A673 (cell line): ENCODE measurements at places on chromosomes 16 and 17.
A peak's percentile ranks its signal among the peaks of the same experiment; 100 is the strongest.

- DNase-seq: peak; percentile 65
Measured at GRCh38 chr17:41666708-41667279, 21.9 kb upstream of the EIF1 start.

- peak; percentile 26 for DNase-seq
Measured at GRCh38 chr16:78437352-78437968, 338.0 kb downstream of the WWOX start.

DNA sequence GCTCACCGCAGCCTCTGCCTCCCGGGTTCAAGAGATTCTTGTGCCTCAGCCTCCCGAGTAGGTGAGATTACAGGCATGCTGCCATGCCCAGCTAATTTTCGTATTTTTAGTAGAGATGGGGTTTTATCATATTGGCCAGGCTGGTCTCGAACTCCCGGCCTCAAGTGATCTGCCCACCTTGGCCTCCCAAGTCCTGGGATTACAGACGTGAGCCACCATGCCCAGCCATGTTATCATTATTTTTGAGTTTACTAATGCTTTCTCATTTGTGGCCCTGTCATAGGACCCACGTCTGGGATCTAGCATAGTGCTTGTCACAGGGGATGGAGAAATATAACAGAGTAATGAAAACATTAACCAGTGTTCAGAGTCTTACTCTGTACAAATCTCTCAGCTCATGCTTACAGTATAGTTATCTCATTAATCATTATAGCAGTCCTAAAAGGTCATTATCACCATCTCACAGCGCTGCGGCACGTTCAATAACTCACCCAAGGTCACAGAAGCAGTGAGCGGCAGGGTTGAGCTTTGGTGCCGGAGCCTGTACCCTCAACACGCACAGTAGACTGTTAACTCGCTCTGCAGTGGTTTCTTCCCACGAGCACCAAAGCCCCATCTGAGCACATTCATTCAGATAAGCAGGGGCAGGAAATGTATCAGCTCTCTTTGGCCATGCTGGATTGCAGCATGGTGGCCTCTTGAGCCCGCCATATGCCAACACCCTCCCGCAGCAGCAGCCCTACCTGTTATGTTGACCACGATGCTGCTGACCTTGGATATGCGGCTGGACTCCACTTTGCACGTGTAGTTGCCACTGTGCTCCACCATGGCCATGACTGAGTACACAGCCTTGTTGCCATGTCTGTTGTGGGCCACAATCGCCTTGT is 21.4 kb downstream of the PECAM1 start:
- no peak for DNase-seq

DNA sequence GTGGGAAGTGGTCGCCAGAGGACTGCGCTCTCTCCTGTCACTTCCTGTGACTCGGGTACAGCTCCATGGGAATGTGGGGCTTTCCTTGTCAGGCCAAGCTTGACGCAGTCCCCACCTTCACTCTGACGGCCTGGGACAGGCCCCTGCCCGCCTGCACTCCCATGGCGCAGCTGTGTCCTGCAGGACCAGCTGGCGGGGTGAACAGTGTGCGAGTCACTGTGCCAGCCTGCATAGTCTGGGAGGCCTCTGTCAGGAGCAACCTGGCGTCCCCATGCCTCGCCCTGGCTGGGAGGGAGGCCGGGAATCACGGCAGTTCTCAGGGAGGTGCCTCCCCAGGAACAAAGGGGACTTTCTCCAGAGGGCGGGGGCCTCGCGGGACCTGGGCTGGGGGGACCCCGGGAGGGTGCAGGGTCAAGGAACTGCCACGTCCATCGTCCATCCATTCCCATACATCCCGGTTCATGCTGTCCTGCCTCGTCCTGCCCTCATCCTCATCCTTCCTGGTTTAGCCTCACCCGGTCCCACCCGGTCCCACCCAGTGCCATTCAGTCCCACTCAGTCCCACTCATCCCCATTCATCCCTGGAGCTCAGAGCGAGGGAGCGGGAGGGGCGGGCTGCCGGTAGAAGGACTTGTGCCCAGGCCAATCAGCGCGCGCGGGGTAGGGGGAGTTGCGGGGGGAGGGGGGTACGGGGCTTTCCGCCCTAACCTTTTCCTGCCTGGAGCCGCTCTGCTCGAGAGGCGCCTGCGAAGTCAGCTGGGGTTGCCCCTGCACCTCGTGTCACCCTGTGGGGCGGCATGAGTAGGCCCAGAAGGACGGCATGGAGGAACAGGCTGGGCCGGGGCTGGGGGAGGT is 13.4 kb downstream of the FLYWCH1 start:
- DNase-seq: no peak

DNA sequence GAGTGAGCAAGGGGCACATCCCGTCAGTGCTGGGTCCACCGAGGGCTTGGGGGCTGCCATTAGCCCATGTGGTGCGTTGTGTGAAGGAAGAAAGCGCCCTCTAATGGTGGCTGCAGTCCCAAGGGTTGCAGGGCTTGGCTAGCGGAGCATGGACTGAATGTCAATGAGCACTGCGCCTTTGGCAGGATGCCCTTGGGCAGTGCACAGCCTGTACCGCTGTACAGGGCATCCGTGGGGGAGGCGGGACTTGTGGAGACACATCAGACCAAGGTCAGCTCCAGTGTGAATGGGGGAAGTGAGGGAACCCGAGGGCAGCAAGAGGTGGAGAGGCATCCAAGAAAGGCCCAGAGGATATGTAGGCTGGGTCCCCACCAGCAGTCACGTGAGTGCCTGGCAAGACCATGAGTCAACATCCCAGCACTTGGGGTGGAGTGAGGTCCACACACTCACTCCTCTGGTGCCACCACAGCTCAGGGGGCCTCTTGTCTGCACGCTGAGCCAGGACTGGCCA is 75.5 kb upstream of the MED9 start:
- peak; percentile 30 for DNase-seq

GRCh38 chr17:16379654-16380053 is 1.2 kb upstream of the UBB start:
- no peak for DNase-seq

DNA sequence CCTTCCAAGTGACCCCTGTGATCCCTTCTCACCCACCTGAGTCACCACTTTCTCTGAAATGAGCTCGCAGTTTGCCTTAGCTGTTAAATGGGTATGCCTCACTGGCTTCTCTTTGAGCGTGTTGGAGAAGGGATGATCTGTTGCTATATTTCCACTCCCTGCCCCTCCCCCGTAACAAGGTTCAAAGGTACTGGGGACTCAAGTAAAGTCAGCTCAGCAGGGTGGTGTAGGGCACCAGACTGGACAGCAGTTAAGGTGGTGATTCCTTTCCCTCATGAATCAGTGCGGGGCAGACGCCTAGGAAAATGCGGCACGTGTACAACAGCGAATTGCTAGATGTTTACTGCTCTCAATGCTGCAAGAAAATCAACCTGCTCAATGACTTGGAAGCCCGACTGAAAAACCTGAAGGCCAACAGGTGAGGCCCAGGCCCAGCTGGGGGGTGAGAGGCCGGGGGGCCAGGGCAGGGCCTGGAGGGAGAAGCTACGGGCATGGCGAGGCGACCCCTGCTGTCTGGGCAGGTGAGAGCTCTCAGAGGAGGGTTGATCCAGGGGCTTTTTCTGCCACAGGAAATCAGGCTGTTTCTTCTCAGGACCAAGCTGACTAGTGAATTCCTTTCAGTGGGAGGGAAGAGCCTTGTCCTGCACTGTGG is 130.3 kb downstream of the RAB11FIP4 start:
- DNase-seq: no peak

DNA sequence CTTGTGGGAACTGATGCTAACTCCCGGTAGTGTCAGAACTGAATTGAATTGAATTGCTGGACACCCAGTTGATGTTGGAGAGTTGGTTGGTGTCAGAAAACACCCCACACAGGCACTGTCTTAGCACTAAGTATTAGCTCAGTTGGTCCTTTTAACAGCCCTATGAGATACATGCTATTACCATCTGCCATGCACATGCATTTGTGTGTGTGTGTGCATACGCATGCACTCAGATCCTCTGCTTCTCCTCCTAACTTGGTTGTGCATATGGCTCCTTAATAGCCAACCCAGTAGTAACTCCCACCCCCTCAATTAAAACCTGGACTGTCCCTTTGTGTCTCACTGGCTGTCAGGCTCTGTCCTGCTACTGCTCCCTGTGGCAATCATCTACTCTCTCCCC is 32.3 kb upstream of the DYNLL2 start:
- DNase-seq: no peak

DNA sequence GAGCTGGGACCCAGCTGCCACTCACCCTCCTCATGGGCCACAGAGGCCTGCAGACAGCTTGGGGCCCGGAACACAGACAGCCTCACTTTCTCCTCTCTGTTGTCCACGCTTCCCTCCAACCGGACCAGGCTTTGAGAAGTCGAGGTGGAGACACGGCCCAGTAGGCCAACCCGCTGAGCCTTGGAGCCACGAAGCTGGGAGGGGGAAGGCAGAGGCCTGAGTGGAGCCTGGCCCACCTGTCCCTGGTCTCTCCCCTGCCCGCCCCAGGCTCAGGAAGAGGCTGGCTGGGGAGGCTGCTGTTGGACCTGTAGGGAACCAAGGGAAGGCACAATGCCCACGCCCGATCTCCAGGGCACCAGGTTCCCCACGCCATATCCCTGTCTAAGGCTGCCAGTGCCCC is 48.1 kb downstream of the RMI2 start:
- no peak for DNase-seq

- peak; percentile 57 for DNase-seq
Measured at GRCh38 chr17:16491703-16492612, at the start of gene LRRC75A. Gene LRRC75A, minus strand, starts transcription at chr17:16492193. Its CDS starts 203 bp downstream, at chr17:16491990.

- DNase-seq: no peak
Measured at GRCh38 chr16:48533931-48534330, 76.0 kb downstream of the N4BP1 start.

DNA sequence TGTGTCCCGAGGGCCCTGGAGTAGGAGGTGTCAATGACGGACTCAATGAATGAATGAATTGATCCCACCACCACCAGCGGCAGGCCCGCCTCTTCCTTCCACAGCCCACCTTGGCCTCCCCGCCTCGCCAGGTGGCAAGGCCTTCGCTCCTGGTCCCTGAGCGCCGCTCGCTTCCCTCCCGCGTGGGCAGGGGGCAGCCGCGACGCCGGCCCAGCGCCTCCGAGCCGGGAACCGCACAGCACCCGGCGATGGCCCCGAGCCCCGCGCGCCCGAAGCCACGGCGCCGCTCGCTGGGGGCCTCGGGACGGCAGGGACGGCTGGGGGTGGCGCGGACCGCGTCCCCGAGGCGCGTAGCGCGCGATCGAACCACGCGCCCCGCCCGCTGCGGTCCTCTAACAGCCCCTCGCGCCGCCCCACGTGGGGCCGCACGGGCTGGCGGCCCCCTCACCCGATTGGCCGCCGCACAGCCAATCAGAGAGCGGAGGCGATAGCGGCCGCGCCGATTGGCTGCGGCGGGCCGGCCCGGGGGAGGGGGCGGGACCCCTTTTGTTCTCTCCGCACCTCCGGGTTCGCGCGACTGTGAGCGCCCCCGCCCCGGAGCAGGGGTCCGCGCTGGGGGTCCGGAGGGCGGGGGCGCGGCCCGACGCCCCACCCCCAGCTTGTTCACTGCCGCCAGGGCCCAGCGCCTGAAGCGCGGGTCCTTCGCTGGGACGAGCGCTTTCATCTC is 31.4 kb downstream of the ACTG1 start:
- peak; percentile 94 for DNase-seq

DNA sequence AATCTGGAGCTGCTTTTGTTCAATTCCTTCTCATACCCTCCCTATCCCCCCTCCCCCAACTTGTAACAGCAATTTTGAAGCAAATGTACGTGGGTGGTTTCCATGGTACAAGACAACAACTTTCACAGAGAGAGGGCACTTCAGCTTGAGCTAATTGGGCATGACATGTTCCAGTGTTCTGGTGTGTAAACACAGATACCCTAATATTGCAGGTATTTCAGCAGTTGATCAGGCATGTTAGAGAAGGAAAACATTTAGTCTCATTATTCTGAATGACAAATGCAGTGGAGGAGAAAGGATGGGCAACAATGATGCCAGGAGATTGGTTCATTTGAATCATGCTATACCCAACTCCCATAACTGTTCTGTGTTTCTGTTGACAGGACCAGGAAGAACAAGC is 137.5 kb downstream of the TRIM37 start:
- DNase-seq: peak; percentile 12

DNA sequence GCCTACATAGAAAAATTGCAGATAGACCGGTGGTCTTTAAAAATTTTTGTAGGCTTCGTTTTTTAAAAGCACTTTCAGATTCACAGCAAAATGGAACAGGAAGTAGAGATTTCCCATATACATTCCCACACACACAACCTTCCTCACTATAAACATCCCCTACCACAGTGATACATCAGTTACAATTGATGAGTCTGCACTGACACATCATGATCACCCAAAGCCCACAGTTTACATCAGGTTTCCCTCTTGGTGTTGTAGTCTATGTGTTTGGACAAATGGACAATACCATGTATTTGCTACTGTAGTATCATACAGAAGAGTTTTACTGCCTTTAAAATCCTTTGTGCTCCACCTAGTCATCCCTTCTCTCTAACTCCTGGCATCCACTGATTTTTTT is 113.9 kb upstream of the ADAMTS18 start:
- DNase-seq: no peak

- DNase-seq: peak; percentile 98
Measured at GRCh38 chr17:55437159-55437605, 15.5 kb upstream of the MMD start.

- no peak for DNase-seq
Measured at GRCh38 chr16:85924675-85925074, 25.7 kb downstream of the IRF8 start.

- DNase-seq: no peak
Measured at GRCh38 chr17:13268791-13269595, 251.2 kb upstream of the ELAC2 start.

- DNase-seq: no peak
Measured at GRCh38 chr16:20064520-20064919, 9.2 kb downstream of the GPR139 start.

GRCh38 chr17:77416105-77416713 is 275.4 kb downstream of the SEC14L1 start:
- DNase-seq: no peak

GRCh38 chr17:70642059-70642458 is 472.7 kb downstream of the KCNJ2 start:
- no peak for DNase-seq

GRCh38 chr16:72657791-72658190 is 390.1 kb downstream of the ZFHX3 start:
- no peak for DNase-seq

DNA sequence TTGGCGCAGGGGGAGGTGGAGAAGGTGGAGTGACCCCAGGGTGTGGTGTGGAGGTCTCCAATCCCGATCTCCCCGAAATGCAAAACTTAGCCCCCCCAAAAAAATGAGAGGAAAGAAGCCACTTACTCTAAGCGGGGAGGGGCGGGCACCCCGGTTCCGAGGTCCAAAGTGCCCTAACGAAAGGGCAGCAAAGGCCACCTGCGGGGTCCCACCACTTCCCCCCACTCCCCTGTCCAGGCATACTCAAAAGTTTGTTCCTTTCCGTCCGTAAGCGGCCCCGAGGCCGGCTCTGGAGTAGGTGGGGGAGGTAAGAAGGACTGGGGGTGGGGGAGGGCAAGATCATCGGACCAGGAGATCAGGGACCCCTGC is 1.1 kb downstream of the TOX3 start:
- no peak for DNase-seq

GRCh38 chr16:56382459-56382858 is 42.9 kb downstream of the AMFR start:
- DNase-seq: no peak

GRCh38 chr17:79946352-79947231 is 89.1 kb downstream of the TBC1D16 start:
- no peak for DNase-seq

GRCh38 chr16:22641131-22641628 is 130.5 kb downstream of the NPIPB5 start:
- DNase-seq: peak; percentile 47
